ENCODE measurements at places on chromosomes 4 and X.

DNA sequence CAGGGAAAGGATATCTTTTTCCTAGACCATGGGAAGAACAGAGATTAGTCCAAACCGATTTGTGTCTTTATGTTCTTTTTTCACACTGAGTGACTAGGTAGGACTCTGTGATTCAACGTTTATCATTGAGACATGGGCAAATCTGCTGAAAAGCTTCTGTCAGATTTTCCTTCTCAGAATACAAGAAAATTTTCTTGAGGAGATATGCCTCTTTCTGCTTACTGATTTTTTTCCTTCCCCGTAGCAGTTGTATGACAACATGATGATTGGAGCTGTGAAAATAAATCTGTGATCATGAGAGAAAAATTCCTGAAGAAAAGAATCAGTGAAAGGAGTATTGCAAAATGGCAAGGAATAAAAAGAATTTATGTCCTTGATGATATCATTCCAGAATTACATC, 130.6 kb upstream of the FAT4 start:
- DNase-seq, result no peak

- peak; percentile 67 for DNase-seq
Measured at GRCh38 chr4:122716825-122717448, 15.6 kb upstream of the BBS12 start.

GRCh38 chr4:1833307-1834046, 22.5 kb downstream of the LETM1 start:
- no peak for DNase-seq

DNA sequence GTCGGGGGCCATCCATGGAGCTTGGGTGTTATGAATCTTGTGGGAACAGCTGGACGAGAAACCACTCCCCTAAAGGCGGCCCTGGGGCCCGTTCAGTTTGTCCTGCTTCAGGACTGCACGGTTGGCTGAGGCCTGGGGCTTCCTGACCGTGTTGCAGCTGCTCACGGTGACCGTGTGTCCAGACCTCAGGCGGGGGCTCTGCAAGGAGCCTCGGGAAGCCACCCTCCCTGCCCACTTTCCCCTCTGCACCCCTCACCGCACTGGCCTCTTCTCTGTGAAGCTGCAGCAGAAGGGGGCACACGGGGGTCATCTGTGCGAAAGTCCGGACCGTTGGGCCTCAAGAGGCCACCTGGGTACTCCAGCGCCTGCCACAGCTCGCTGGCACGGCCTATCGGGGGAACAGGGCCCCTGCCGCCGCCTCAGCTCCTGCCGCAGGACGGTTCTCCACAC, 29.4 kb downstream of the UVSSA start:
- no peak for DNase-seq

- no peak for DNase-seq
Measured at GRCh38 chr4:141058591-141059512, 74.4 kb downstream of the RNF150 start.

DNA sequence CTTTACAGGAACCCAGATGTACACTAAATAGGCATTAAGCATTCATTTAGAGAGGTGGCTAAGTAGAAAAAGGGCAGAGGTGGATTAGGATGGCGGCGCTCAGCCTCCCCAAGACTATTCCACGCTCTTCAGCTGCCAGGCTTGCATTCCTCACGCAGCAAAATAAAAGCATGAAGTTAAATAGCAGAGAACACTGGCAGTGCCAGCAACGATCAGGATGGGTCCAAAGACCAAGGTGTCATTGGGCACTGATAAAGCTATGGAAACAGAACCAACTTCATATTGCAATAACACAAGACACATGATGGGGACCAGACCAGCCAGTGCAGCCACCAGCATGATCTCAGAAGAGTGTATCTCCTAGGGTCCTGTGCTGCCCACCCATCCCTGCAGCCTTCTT, 42.0 kb downstream of the TMEM156 start:
- DNase-seq, result no peak

DNA sequence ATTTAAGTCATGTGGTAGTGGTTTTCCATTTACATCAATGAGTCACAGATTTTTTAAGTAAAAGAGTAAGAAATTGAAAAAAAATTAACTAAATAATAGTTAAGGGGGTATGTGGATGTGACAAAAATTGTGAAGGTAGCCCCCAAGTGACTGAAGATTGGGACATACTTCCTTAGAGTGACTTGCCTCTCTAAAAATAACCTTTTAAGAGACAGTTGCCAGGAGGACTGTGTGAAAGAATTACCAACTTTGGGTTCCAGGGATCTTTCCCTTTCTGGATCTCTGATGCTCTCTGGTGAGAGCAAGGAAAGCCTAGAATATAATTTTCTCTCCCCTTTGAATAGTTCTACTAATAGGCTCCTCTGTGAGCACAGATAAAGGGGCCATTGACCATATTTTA, 42.7 kb downstream of the NHSL2 start:
- DNase-seq, result no peak

DNA sequence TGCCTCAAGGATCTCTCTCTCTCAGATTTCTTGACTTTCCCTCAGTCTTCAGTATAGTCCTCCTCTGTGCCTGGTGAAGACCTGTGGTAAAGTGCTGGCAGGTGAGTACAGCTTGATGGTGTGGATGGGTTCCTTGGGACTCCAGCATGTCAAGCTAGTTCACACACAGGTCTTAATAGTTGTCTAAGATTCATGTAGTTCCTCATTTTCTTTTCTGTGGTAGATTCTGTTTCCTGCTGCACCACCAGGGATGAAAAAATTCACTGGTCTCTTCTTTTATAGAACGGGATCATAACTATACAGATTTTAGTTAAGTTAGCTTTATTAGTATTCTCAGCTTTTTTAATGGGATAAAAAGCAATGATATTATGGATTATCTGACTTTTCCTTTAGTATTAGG, 32.5 kb upstream of the PAQR3 start:
- DNase-seq, result no peak

DNA sequence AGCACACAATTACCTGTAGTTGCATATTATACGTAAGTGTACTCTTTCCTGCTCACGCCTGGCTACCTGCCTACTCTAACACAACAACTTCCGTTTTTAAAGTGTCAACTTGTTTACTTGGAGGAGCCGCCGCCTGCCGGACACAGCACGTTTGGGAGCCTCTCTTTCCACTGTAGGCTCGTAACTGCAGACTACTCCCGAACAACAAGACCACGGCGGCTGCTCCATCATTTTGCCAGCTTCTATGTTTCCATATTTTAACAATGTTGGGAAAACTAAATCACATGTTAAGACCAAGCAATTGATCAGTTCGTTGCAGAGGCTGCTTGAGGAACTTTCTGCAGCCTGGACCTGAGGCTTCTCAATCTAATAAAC, 841 bp downstream of the MTNR1A start:
- DNase-seq, result no peak

DNA sequence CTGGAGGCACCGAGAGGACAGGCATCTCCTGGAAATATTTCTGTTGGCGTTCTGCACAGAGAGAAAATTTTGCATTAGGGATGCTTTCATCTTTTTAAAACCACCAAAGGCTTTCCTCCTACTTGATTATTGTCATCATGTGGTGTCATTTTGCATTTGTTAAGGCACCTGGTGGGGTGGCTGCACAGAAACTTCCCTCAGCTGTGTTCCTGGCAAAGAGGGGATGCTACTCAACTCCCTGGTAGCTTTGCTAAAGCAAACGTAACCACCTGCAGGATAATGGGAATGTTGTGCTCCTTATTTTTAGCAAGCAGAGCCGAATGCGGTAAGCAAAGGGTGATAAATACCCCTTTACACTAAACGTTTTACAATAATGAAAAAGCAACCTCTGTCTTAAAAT, 229.8 kb downstream of the STIM2 start:
- DNase-seq, result no peak

- no peak for DNase-seq
Measured at GRCh38 chr4:61397174-61397573, 197.0 kb downstream of the ADGRL3 start.

DNA sequence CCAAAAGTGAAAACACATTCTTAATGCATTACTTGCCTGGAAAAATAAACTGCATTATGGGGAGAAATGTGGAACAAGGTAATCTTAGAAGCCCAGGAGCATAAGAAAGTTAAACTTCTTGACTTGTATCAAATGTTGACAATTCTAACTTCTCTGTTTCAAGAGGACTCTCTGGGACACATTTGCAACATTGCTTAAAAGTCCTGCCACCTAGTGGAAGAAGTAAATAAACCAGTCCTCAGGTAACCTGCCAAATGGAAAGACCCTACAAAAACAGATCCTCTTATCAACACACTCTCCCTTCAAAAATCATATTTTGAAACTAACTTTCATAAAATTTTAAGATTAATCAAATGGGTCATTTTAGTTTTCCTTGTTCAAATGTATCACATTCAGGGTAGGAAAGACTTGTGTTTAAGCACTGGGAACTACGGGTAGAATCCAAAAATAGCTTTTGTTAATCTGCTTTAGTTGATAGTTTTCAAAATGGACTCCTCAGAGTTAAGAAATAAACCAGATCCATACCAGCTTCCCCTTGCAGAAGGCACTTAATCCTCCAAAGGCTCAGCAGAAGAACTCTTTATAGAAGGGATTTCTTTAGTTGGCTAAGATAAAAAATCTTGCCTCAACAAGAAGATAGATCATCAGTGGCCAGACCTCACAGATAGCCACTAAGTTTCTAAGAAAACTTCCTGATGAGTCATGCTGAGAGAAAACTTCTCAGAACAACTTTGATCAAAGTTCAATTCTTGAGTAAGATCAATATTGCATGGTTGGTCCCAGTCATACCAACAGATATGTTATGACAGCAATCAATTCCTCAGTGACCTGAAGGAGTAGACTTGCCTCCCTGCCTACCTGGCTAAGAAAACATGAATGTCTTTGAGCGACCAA, 141.7 kb downstream of the HHIP start:
- DNase-seq, result peak; percentile 13

DNA sequence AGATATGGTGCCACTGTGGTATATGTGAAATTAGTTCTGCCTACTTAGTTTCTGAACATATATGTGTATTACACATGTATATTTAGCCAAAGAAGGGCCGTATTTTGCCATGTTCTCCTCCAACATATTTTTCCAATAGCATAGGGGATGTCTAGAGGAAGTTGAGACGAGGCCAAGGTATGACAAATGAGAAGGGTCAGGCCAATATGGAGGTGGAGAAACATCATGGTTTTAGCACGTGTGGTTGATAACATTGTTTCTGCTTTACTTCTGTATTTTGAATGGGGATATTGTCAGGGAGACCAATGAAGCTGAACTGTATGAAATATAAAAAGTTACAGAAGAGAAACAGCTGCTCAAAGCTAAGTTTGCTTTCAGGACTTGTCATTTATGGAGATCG, 246.7 kb upstream of the TLL1 start:
- DNase-seq, result no peak

- peak; percentile 45 for DNase-seq
Measured at GRCh38 chr4:164779811-164780216, 25.9 kb downstream of the SMIM31 start.

GRCh38 chr4:130249002-130249401, 1153.0 kb downstream of the C4orf33 start:
- DNase-seq, result no peak

DNA sequence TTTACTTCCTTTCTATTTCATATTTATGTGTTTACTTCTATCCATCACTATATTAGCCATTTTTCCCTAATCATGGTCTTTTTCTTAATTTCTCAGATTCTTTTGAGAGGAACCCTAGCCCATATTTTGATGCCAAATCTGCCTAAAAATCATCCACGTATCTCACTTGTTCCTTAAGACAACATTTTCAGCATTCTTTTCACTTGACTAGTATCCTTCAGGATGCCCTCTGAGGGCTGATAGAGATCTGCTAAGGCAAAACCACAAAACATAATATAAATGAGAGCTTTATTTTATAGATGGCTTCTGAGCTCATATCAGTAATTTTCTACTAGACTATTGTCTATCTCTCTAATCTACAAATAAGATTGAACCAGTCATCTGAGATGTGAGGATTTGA, 341.9 kb downstream of the GPM6A start:
- DNase-seq, result peak; percentile 14

DNA sequence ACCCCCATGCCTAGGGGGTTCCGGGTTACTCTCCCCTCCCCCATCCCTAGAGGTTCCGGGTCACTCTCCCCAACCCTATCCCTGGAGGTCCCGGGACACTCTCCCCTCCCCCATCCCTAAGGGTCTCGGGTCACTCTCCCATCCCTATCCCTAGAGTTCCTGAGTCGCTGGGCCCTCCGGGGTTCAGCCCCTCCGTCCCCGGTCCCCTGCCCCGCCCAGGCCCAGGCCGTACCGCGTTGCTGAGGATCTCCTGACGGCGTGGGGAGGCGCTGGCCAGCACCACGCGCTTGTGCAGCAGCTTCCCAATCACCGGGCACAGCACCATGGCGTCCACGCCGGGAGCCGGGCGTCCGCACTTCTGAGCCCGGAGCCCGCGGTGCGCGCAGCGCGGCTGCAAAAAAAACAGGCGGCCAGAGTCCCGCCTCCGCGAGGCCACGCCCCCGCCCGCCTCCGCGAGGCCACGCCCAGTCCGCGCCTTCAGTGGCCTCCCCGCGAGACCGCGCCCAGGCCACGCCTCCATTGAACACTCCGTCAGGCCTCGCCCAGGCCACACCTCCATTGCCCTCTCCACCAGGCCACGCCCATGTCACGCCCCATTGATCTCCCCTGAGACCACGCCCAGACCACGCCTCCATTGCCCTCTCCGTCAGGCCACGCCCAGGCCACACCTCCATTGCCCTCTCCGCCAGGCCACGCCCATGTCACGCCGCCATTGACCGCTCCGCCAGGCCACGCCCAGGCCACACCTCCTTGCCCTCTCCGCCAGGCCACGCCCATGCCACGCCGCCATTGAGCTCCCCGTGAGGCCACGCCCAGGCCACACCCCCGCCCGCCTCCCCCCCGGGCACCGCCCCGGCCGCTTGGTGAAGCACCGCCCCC, at the start of gene ASMTL:
Gene ASMTL (minus strand): TSS at position 394 of the 879 bp plus-strand sequence. CDS start 69 bp downstream, at position 325.
- DNase-seq, result peak; percentile 83

GRCh38 chrX:152537373-152537772, 86.3 kb upstream of the GABRA3 start:
- no peak for DNase-seq

- no peak for DNase-seq
Measured at GRCh38 chr4:98521486-98521885, 136.9 kb downstream of the TSPAN5 start.

- DNase-seq, result no peak
Measured at GRCh38 chr4:131309628-131310027, 1839.5 kb upstream of the PCDH10 start.

GRCh38 chr4:3729882-3730226, 36.3 kb upstream of the ADRA2C start:
- DNase-seq, result no peak

DNA sequence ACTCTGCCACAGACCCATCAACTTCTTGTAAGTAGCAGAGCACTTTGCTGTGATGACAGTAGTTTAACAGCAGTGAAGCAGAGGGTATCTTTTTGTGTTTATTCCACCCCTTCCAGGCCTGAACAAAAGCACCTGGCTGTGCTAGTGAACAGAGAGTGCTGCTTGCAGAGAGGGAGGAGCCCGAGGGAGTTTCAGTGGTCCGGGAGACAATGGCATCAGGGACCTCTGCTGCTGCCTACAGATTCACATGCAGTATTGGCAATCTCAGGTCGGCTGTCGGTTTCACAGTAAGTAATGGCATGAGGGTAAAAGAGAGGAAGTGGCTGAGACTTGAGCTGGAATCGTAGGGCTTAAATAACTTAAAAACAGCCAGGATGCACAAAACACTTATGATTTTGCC, 755.8 kb downstream of the RPA4 start:
- DNase-seq, result no peak
